ENCODE measurements at places on chromosomes 5 and 9. TPM values are rescaled to one million over a fixed set of nuclear protein-coding genes. Genes with fewer than 3 reads are reported as not detected.

DNA sequence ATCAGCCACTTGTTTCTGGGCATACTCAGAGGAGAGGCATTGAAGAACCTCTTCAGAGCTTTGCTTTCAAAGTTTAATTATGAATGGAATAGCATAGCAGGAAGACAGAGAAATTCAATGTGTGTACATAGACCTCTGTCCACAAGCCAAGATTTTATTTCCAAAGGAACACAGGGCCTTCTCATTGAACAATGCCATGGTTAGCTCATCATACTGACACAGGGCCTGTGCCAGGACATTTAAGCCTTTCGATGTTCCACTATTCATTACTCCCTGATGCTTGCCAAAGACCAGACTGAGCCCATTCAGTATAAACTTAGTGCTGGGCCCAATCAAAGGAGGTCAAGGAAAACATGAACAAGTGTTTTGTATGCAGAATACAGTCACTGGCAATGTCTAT lies 280.8 kb downstream of the FBXL17 start:
- DNase-seq: peak; percentile 1
- H3K27ac ChIP-seq: no peak overlapping the region
- no peaks in the 10 kb centered on the region for H3K27me3 ChIP-seq
- H3K4me3 ChIP-seq: no peak overlapping the region
- no peaks in the 10 kb centered on the region for H3K36me3 ChIP-seq

DNA sequence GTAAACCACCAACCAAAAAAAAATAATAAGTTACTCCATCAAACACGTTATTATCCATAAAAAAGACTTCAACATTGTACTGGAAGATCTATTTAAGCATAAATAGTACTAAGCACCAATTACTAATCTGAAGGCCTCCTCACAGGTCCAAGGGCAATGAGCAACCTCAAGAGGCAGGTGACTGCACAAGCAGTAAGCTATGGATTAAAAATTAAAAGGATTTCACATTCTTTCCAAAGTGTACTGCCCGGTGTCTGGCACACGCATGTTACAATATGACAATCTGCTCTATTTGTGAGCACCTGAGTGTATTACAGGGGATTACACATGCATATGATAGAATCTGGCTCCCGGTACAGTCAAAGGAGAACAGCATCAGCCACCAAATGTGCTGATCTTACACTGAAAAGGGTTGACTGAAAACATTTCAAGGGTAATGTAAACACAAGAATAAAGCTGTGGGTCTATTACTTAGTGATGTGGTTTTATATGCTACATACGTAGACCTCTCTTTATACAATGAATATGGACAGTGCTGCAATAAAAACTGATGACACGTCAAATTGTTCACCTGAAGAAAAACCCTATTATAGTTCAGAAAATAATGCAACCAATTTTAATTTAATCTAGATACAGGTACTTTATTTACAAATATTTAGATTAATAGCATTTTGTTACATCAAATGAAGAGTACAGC lies 22.8 kb downstream of the RAB14 start:
- no peak overlapping the region for H3K4me3 ChIP-seq
- no peak overlapping the region for H3K27ac ChIP-seq
- DNase-seq: no peak
- peaks cover 39% of the 10 kb centered on the region for H3K36me3 ChIP-seq

DNA sequence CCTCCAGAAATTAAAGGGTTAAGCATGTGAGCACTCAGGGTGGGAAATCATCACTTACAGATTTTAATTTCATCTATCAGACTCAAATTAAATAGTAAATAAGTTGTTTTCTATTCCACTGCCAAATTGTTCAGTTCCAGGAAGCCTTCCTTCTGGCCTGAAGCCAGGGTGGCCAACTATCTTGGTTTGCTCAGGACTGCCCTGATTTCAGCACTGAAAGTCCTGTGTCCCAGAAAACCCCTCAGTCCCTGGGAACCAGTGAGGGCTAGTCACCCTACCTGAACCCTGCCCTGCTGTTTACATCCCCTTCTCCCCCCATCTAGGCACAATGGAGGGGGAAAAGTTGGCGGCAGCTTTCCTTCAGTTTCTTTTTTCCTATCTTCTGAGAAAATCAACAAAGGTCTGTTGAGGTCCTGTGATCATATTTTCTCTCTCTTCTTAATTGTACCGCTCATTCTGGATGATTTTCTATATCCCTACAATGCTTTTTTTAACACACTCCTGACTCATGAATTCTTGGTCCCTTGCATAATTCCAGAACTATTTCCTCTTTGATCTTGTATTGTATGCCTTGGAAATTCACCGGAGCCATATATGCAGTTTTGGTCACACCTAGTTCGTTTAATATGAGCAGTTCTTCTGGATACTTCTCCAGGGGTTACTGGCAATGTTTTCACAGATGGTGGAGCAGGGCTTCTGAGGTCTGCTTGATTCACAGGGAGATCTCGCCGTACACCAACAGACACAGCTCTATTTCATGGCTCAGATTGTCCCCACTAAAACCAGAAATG lies 103.8 kb downstream of the MAP1B start:
- peak overlapping the region; percentile 96 for H3K27ac ChIP-seq
- DNase-seq: peak; percentile 92
- peaks cover 38% of the 10 kb centered on the region for H3K4me1 ChIP-seq
- peak overlapping the region; percentile 23 for H3K4me3 ChIP-seq
- H3K36me3 ChIP-seq: peaks cover 7% of the 10 kb centered on the region

The GPR151 gene
- not detected for total RNA-seq

DNA sequence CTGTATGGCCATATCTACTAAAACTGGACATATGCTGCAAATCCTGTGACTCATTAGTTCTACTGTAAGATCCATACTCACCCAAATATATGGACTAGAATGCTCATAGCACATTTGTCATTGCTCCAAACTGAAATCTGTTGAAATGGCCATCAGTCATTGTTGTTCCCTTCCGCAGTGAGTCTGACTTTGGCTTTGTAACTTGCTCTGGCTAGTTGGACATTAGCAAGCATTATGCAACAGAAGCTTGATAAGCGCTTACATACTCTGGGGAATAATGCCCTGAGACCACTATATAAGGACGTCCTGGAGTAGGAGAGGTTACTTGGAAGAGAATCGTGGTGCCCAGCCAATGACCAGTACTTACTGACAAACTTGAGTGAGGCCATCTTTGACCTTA lies 9.0 kb downstream of the KIAA1958 start:
- H3K4me1 ChIP-seq: no peaks in the 10 kb centered on the region
- no peak for DNase-seq
- no peaks in the 10 kb centered on the region for H3K36me3 ChIP-seq
- H3K27me3 ChIP-seq: no peaks in the 10 kb centered on the region
- H3K4me3 ChIP-seq: no peak overlapping the region

- DNase-seq: no peak
- H3K27ac ChIP-seq: no peak overlapping the region
- no peaks in the 10 kb centered on the region for H3K36me3 ChIP-seq
- H3K4me1 ChIP-seq: no peaks in the 10 kb centered on the region
- H3K4me3 ChIP-seq: no peak overlapping the region
Observed at GRCh38 chr9:112618385-112619009, 99.4 kb downstream of the INIP start.

- no peaks in the 10 kb centered on the region for H3K36me3 ChIP-seq
- H3K27ac ChIP-seq: no peak overlapping the region
- no peak for DNase-seq
- H3K27me3 ChIP-seq: no peaks in the 10 kb centered on the region
Observed at GRCh38 chr5:118882666-118883065, 105.7 kb downstream of the DTWD2 start.

GRCh38 chr9:71966601-71967000 lies 55.2 kb downstream of the C9orf85 start:
- H3K4me1 ChIP-seq: no peaks in the 10 kb centered on the region
- H3K27me3 ChIP-seq: no peaks in the 10 kb centered on the region
- no peak overlapping the region for H3K4me3 ChIP-seq
- no peak for DNase-seq

DNA sequence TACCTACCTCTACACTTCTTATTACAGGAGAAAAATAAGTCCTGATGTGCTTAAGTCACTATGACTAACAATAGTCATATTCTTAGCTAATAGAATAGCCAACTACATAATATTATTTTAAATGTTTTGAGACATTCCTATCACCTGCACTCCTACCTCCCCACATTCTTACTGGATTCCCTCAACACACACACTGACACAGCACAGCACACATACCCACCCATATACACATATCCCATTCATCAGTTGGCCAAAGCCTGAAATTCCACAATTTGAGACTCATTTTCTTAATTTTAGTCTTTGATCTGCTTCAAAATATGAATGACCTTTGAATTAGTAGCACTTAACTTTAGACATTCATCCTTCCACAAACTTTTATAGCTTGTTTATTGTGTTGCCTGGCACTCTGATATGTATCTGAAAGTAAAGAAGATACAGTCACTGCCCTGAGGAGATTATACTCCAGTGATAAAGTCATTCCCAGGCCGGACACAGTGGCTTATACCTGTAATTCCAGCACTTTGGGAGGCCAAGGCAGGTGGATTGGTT lies 168.3 kb upstream of the RASA1 start:
- peak; percentile 14 for DNase-seq
- no peaks in the 10 kb centered on the region for H3K27me3 ChIP-seq
- H3K36me3 ChIP-seq: no peaks in the 10 kb centered on the region
- no peak overlapping the region for H3K4me3 ChIP-seq
- H3K4me1 ChIP-seq: peaks cover 2% of the 10 kb centered on the region

The SLC34A3 gene
- total RNA-seq: 0.09 TPM

The TCF7 gene
- total RNA-seq: 2.6 TPM

The MLANA gene
- total RNA-seq: not detected

DNA sequence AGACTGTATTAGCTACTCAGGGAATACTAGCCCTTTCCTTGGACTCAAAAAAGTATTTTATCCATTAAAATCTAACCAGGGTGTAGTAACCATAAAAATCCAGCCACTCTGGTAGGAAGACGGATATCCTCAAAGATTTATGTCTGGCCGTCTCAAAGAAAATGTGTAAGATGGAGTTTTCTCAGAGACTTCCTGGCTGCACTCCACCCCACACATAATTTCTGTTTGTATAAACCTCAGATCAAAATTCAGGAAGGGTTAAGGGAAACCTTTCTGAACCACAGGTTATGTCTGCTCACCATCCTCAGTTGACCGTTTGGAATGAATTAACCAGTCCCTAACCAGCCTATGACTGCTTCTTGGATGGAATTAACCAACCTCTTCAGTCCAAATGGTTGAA lies 13.8 kb upstream of the SMIM23 start:
- peaks cover 1% of the 10 kb centered on the region for H3K4me1 ChIP-seq
- no peaks in the 10 kb centered on the region for H3K27me3 ChIP-seq
- no peaks in the 10 kb centered on the region for H3K36me3 ChIP-seq
- no peak overlapping the region for H3K4me3 ChIP-seq
- DNase-seq: peak; percentile 39

The RASA1 gene
- total RNA-seq: 64.1 TPM

GRCh38 chr9:88891040-88891439 lies 100.2 kb upstream of the S1PR3 start:
- H3K27me3 ChIP-seq: no peaks in the 10 kb centered on the region
- no peaks in the 10 kb centered on the region for H3K36me3 ChIP-seq
- H3K4me1 ChIP-seq: peaks cover 19% of the 10 kb centered on the region
- no peak overlapping the region for H3K4me3 ChIP-seq

DNA sequence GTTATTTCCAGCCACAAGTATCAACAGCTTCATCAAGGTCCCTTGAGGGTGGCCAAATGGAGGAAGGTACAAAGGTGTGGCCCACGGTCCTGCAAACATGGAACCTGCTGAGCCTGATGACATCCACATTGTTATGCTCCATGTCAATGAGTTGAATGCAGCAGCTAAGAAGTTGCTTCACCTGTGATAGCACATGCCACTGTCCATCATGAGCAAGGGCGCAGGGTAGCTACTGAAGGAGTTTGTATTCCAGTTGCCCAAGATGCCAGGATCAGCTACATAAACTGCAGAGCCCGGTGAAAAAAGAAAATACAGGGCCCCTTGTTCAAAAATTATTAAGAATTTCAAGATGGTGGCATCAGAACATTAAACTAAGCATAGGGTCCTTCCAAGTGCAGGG lies 24.2 kb downstream of the LSM11 start:
- H3K36me3 ChIP-seq: no peaks in the 10 kb centered on the region
- H3K4me3 ChIP-seq: no peak overlapping the region
- H3K27me3 ChIP-seq: no peaks in the 10 kb centered on the region
- no peaks in the 10 kb centered on the region for H3K4me1 ChIP-seq

GRCh38 chr9:4235871-4236804 lies 63.7 kb downstream of the GLIS3 start:
- peak overlapping the region; percentile 3 for H3K4me3 ChIP-seq
- H3K27me3 ChIP-seq: no peaks in the 10 kb centered on the region
- peak; percentile 93 for DNase-seq
- peak overlapping the region; percentile 91 for H3K27ac ChIP-seq

The SH3RF2 gene
- 8.6 TPM for total RNA-seq

DNA sequence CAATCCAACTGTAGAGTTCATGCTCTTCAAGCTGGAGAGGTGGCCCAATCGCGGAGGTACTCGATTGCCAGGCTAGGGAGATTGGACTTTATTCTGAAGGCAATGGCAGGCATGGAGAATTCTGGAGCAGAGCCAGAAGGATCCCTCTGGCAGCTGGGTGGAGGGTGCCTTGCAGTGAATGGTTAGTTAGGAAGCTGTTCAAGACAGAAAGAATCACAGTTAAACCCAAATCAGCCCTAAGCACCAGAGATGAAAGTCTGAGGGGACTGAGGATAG lies 182.4 kb downstream of the RGS3 start:
- no peak for DNase-seq
- peaks cover 11% of the 10 kb centered on the region for H3K4me1 ChIP-seq
- no peak overlapping the region for H3K27ac ChIP-seq
- H3K4me3 ChIP-seq: no peak overlapping the region

- H3K27me3 ChIP-seq: no peaks in the 10 kb centered on the region
- no peak for DNase-seq
- H3K27ac ChIP-seq: no peak overlapping the region
- H3K4me1 ChIP-seq: no peaks in the 10 kb centered on the region
- H3K4me3 ChIP-seq: no peak overlapping the region
- no peaks in the 10 kb centered on the region for H3K36me3 ChIP-seq
Observed at GRCh38 chr9:68739621-68740174, 34.7 kb downstream of the PIP5K1B start.

DNA sequence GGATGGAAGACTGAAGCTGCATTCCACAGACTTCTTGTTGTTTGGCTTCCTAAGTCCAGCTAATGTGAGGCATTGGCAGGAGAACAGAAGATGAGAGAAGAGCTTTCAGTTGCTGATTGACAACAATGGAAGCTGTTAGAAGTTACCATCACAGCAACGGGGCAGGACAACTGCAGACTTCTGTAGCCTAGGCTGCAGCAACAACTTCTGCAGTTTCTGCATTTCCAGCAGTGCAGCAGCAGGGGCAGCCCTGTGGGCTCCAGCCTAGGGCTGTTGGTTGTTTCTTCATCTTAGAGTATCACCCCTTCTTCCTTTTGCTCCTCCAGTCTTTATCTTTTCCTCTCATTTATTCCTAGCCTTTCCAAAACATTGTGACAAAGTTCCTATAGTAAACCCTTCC lies 528.8 kb upstream of the PTGER4 start:
- no peak overlapping the region for H3K27ac ChIP-seq
- no peaks in the 10 kb centered on the region for H3K36me3 ChIP-seq
- no peak for DNase-seq
- H3K4me1 ChIP-seq: no peaks in the 10 kb centered on the region

GRCh38 chr5:125274211-125274610 lies 527.8 kb upstream of the ZNF608 start:
- no peak overlapping the region for H3K4me3 ChIP-seq
- H3K36me3 ChIP-seq: no peaks in the 10 kb centered on the region
- peak; percentile 8 for DNase-seq
- H3K27me3 ChIP-seq: no peaks in the 10 kb centered on the region

- H3K36me3 ChIP-seq: peaks cover 19% of the 10 kb centered on the region
- H3K4me3 ChIP-seq: no peak overlapping the region
- peaks cover 17% of the 10 kb centered on the region for H3K4me1 ChIP-seq
- H3K27ac ChIP-seq: no peak overlapping the region
- H3K27me3 ChIP-seq: no peaks in the 10 kb centered on the region
Observed at GRCh38 chr9:134655101-134655500, 13.5 kb downstream of the COL5A1 start.

All from astrocyte (in vitro differentiated cells and primary cell).